ENCODE measurements at places on chromosomes 6 and 20.
A peak's percentile ranks its signal among the peaks of the same experiment; 100 is the strongest.

DNA sequence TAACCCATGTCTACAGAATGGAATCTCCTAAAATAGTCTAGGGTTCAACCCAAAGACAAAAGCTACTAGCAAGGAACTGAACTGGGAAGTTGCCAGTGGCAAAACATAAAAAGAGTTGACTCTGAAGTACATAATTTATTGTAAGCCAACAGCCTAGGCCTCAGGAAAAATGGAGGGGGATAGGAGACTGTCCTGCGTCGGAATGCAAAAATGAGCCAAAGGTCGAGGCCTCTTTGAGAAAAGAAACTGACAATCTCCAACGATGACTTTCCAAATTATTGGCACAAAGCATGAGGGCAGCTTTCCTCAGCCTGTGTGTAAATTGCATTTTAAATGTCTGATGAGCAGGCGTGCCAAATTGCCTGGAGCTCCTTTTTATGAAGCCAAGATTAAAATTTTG, 2.1 kb downstream of the COL12A1 start:
- DNase-seq, result no peak

DNA sequence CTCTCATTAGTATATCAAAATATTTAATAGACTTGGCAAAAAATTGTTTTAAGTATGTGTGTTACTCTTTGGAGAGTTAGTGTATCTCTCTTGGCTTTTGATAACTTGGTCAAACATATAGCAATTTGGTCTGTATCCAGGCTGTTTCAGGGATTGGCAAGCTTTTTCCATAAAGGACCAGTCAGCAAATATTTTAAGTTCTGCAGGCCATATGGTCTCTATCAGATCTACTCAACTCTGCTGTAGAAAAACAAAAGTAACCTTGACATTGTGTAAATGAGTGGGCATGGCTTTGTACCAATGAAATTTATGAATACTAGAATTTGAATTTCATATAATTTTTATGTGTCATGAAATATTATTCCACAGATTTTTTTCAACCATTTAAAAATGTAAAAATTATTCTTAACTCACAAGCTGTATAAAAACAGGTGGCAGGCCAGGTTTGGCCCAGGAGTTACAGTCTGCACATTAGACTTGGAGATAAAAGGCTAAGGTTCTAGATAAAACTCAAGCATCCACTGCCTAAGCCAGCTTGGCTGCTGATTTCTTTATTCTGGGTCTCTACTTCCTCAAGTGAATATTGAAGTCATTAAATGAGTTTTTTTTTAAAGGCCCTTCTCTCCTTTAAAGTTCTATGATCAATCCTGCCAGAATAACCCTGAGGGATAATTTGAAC, 13.7 kb downstream of the GSTA4 start:
- DNase-seq, result no peak

DNA sequence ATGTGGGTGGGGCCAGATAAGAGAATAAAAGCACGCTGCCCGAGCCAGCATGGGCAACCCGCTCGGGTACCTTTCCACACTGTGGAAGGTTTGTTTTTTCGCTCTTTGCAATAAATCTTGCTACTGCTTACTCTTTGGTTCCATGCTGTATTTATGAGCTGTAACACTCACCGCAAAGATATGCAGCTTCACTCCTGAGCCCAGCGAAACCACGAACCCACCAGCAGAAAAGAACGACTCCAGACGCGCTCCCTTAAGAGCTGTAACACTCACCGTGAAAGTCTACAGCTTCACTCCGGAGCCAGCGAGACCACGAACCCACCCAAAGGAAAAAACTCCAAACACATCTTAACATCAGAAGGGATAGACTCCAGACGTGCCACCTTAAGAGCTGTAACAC, 76.7 kb downstream of the TFAP2A start:
- no peak for DNase-seq

- DNase-seq, result no peak
Observed at GRCh38 chr6:41583565-41583964, 37.4 kb downstream of the FOXP4 start.

GRCh38 chr6:117681162-117681741, 6.0 kb downstream of the NUS1 start:
- no peak for DNase-seq

GRCh38 chr20:24277196-24277595, 192.2 kb upstream of the SYNDIG1 start:
- DNase-seq, result no peak

DNA sequence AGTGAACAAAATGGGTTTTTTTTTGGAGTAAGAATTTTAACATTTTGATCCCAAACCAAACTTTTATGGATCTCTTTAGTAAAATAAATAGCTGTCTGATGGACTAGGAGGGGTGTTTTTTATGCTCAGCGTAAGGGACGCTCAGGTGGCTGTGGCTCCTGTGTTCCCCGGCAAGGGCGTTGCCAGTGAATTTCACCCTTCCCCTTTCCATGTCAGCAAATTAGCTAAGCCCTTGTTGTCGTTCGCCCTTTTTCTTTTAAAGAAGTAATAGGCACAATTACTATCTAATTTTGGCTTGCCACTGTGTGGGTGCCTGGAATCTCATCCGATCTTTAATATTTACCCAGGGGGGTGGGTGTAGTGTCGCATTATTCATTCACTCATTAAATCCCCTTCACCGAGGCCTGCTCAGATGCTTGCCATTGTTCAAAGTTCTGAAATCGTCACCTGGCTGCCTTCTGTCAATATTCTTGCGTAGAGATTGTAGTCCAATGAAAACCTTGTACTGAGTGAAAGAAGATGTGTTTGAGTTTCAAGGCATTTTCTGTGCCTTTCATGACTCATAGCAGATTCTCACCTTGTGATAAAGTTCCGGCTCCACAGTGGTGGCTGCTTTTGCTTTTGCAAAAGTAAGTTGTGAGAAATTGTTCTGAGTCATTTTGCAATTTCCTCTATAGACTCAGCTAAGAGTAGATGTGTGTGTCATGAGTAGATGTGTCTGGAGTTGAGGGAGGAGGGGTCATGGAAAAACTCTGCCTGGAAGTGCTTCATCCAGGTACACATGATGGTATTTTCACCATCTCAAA, 40.0 kb upstream of the CLDN20 start:
- DNase-seq, result peak; percentile 7

GRCh38 chr20:3233131-3233990, 5.6 kb downstream of the SLC4A11 start:
- DNase-seq, result no peak

DNA sequence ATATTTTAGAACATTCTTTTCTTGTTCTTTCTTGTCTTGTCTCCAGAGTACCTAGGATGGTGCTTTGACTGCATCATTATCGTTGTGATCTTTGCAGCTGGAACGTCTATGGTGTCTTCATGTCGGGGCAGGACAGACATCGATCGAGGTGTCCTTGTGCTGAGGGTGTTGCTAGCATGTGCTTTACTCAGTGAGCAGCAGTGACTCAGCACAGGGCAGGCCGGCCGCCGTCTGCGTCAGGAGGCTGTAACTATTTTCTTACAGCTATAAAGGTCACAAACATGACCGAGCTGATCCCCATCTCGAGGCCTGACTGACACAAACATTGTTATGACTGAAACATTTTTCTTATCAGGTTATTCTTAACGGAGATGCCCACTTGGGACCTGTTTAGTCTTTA, 14.9 kb upstream of the CTCFL start:
- no peak for DNase-seq

DNA sequence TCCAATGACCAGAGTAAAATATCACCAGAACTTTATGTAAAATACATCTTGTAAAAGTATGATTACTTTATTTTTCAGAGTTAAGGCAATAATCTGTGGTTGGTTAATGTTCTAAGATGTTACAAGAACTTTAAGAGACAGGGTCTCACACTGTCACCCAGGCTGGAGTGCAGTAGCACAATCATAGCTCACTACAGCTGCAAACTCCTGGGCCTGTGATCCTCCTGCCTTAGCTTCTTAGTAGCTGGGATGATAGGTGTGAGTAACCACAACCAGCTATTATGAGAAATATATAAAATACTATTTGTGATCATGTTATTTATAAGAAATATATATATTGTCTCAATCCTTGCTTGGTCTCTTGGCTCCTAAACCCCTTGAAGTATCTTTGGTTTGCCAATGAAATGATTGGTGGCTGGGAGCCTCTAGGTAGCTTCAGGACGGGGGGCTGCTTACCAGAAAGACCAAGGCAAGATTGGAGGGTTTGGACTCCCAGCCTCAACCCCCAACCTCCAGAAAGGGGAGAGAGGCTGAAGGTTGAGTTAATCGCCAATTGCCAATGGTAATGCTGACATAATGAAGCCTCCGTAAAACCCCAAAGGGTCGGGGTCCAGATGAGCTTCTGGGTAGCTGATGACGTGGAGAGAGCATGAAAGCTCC, 15.4 kb downstream of the SOD2 start:
- DNase-seq, result no peak

DNA sequence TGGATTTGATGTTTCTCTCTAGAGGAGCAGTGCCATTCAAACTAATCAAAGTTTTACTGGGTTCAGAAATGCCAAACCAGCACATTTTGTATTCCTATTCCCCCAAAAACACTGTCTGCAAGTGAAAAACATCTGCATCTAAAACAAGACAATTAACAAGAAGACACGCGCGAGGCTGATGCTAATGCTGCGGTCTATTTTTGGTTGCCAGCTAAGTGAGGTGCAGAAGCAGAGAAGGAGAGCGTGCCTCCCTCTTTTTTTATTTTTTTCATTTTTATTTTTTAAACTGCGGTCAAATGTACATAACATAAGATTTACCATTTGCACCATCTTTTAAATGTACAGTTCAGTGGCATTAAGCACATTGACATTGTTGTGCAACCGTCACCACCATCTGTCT, 641.1 kb downstream of the DHX35 start:
- no peak for DNase-seq

DNA sequence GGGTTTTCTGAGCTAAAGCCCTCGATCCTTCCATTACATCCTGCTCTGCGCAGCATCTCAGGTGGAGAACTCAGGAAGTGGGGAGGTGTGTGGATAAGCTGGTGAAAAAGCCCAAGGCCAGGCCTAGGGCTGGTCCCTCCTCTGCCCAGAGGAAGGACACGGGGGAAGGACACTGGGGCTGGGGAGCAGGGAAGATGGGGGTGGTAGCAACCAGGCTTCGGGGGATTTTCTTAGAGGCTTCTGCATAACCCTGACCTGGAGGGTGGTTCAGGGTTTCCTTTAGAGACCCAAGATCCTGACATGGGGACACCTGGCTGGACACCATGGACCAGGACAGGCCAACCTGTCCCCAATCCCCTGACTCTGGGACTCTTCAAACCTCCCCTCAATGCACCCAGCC, 37.9 kb downstream of the SUN5 start:
- no peak for DNase-seq

- DNase-seq, result no peak
Observed at GRCh38 chr6:155075930-155076695, 81.0 kb downstream of the TIAM2 start.

DNA sequence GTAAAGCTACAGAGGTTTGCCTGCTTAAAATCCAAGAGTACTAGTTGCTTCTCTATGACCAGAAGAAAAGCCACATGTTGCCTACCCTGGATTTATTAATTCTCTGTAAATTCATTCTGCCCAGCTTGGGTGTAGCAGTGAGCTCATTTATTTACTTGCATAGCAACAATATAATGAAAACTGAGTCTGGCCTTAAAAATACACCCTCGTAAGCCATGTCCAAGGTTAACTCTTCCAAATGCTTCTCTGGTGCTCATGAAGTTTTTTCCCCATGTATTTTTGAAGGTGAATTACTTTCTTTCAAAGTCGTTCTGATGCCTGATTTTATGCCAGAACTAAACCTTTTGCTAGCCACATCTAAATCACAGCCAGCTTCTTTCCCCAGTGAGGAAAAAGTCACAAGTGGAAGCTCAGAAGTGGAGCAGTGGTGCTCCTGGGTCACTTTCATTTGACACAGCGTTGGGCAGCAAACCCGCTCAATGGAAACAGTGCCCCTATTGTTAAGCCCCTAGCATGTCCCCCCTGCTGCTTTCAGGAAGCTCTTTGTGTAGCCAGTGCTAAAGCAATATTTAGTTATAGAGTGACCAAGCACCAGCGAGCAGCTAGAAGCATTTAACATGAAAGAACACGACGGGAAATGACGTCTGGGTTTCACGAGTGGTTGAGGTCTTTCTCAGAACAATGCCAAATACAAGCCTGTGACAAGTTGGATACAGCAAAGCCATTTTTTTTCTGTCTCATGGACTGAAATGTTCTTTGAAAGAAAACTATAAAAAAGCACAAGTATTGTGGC, 29.8 kb downstream of the NEDD9 start:
- peak; percentile 40 for DNase-seq

DNA sequence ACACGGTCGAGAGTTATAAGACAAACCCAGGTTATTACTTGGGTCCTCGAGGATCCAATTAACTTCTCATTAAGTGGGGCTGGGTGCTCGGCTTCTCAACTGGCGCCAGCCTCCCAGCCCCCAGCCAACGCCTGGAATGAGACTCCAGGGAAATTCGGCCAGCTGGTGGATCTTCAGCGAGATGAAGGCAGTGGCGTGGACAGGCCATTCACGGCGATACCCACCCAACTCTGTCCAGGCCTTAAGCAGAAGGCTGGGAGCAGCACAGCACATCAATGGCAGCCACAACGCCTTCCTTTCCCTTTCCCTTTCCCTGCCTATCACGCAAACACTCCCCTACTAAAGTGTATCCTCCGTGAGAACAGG, 868 bp downstream of the METTL24 start:
- DNase-seq, result no peak

DNA sequence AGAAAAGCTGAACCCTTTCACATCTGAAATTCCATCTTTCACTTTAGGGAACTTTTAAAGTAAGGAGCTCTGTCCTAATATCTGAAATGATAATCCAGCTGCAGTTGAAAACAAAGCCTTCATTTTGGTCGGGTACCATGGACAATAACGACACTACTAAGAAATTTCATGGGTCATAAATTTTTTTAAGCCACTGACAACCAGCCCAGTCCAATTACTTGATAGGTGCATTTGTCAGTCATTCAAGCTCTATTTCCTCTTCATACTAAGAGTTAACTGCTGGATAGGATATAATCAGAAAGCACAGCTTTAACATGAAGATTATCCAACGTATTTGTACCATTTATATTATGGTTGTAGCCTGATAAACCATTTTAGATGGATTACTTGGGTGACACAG, 52.5 kb downstream of the MMUT start:
- DNase-seq, result no peak

DNA sequence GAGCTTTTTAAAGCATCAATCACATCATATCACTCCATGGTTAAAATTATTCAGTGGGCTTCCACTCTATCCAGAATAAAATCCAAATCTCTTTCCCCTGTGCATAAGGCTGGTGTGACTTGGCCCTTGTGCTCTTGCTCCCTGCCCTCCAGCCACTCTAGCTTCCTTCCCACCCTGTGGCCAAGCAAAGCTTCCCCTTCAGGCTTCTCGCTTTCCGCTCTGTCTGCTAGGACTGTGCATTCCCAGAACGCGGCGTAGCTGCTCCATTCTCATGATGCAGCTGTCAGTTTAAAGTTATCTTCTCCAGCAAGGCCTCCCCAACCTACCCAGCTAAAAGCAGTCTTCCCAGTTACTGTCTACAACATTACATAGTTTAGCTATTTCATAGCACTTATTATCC, 19.4 kb upstream of the KCNK16 start:
- DNase-seq, result no peak
